Activated CD4-positive, alpha-beta T cell treated with anti-CD3 and anti-CD28 coated beads for 24 hours (primary cell): ENCODE measurements at places on chromosomes 6 and 20.

DNA sequence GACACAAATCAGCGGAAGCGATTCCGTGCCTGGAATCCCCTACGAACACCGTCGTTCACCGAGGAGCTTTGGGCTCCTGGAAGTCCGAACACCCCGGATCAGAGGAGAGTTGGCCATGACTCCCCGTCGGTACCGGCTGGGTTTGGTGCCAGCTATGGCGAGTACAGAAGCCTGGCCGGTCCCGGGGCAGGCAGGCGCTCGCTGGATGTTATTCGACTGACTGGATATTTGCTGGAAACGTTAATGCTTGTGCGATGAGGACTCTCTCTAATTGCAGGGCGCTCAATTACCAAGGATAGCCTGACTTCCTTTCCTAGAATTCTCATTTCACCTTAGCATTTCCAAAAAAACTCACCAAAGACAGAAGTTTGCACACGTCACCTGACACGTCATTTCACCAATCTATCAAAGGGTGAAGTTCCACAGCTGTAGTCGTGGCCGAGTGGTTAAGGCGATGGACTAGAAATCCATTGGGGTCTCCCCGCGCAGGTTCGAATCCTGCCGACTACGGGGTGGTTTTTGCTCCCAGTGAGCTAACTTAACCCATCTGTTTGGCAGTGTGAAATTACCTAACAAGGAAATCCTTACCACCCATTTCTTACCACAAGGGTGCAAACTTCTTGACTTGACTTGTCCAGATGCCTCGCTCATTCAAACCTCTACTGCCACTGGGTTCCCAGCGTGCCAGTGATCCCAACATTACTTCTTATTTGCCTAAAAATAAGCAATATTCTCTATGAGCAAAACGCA lies 22.7 kb upstream of the ZNF184 start:
- peak; percentile 75 for DNase-seq

DNA sequence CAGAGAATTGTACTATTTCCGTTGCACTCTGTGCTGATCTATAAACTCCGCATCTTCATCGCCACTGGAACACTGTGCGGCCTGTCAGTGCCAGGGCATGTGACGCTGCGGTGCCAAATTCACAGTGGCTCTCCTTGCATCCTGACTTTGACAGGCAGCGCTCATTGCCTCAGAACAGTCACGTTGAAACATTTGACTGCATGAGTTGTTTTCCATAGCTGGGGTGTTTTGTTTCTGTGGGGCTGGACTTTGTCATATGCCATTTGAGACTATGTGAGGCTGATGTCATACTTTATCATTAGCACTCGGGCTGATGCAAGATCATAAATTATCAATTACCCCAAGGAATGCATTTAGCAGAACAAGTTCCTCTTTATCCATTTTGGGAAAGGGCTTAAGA lies 32.7 kb downstream of the CFAP61 start:
- DNase-seq: no peak

- no peak for DNase-seq
Observed at GRCh38 chr6:152794696-152795095, 44.1 kb downstream of the VIP start.

DNA sequence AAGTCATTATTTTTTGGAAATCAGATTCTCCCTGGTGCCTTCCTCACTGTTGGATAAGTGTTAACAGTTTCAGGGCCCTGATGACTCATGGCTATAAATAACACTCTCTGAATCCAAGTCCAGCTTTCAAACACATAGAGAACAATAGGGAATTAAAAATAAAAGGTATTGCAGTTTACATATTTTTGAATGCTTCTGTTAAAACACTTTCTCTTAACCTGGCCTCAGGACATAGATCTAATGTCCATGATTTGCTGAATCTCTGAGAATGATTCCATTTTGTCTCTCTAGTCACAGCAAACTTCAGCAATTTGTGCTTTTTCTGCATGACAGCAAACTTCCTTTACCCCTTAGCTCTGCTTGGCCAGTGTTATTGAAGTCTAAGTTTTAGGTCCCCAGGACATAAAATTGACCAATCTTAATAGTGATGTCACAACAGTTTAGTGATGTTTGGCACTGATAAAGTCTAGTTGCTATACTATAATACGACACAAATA lies 1192.4 kb upstream of the CITED2 start:
- no peak for DNase-seq

GRCh38 chr6:149855040-149855654 lies 9.0 kb downstream of the LRP11 start:
- DNase-seq: no peak

DNA sequence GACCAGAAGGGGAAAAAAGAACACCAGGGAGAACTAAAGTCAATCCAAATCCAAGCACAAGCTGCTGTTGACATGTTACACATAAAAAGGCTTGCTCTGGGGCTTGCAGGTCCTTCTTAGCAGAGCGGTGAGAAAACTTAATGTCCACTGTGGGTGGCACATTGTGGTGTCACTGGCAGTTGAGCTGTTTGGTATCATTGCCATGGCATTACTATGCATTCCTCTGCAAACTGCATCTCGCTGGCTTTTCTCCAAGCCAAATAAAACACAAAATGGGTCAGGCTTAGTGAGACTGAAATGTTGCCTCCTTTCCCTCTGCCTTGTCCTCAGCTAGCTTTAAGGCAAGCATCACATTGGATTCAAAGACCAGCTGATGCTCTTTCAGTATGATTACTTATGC lies 40.9 kb downstream of the LY86 start:
- DNase-seq: no peak

GRCh38 chr6:105493736-105494135 lies 90.9 kb upstream of the PREP start:
- DNase-seq: no peak

GRCh38 chr6:5081955-5082354 lies 3.2 kb upstream of the PPP1R3G start:
- no peak for DNase-seq

GRCh38 chr6:132344811-132345210 lies 56.5 kb downstream of the MOXD1 start:
- DNase-seq: no peak

DNA sequence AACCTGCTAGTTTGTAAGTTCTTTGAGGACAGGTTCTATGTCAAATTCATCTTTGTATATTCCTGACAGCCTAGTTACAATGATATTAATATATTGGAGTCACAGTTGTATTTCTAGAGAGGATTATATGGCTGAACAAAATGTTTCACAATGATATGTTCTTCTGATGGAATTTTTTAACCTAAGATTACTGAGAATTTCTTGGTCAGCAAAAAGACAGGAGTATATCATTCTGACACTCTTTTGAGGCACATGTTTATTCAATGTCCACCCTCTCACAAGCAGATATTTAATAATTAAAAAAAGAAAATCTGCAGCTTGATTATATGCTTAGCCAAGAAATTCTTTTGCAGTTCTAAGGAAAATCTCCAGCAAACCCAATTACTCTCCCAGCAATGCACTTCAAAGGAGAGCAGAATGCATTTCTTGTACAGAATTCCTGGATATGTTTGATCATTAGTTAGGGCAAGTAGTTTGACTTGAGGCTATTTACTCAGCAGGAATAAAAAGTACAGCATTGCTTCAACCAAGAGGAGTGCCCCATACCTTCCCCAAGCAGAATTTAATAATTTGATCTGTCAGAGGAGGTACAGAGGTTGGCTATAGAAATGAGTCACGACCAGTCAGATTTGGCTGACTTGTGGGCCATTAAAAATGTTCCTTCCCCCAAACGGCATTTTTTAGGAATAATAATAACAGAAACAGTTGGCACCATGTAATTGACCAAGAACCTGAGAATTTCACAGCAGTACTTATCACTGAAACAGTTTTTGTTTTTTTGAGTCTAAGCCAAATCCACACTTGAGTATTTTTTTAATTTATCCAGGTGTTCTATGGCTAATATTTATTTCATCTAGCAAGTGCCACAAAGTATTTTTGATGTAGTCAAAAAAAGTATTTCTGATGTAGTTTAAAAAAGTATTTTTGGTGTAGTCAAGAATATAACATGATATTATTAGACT lies 508.1 kb upstream of the FLRT3 start:
- no peak for DNase-seq

- no peak for DNase-seq
Observed at GRCh38 chr6:71502956-71503355, 214.3 kb downstream of the OGFRL1 start.

DNA sequence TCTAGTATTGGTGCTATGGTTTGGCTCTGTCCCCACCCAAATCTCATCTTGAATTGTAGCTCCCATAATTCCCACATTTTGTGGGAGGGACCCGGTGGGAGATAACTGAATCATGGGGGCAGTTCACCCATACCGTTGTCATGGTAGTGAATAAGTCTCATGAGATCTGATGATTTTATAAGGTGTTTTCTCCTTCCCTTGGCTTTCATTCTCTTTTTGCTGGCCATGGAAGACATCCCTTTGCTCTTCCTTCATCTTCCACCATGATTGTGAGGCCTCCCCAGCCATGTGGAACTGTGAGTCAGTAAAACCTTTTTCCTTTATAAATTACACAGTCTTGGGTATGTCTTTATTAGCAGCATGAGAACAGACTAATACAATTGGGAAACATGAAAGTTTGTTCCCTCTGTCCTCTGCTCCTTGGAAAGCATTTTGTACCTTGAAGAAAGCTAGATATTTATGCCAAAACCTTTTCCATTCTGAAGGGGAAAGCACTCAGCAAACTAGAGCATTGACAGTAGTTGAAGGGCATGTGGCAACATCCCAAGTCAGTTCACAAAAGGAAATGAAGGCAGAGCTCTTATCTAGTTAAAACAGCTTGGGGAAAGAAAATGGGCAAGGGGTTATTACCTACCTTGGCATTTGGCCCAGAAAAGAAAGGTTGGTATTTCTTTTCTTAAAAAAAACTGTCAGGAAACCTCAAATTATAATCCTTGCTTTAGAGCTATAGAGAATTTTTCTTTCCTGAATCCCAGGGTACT lies 10.7 kb upstream of the TNFAIP3 start:
- DNase-seq: no peak

GRCh38 chr6:70510600-70510999 lies 56.1 kb upstream of the SDHAF4 start:
- no peak for DNase-seq

GRCh38 chr20:32490942-32491763 lies 94.0 kb downstream of the NOL4L start:
- no peak for DNase-seq

- DNase-seq: no peak
Observed at GRCh38 chr20:58877050-58877975, 24.8 kb downstream of the GNAS start.

DNA sequence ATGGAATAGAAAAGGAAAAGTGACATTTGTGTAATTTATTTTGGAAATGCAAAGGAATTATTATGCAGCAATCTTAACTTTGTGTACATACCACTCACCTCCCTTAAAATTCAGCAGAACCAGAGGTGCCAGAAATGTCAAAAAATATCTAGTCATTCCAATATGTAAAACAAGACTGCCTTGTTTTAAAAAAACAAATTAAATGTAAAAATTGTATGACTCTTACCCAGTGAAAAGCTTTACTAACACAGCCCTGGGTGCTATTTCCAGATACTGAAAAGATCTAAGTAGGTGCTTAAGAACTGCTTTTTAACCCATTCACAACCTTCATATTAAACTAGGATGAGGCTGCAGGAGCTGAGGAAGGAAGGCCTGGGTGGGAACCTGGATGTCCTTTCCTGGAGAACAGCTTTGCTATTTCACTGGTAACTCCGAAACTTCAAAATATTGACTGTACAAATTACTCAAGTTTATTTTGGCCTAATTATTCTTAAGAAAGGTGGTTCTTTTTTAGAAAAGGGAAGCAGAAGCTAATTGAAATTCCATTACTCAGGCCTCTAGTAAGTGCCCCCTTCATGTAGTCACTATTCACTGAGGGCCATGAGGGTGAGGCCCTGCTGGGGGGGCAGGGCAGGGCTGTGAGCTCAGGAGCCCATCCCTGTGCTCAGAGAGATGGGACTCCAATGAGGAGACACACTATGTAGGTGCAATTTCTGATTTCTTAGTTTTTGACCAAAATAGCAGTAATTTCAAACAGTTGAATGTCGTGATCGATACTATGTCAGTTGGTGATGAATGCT lies 139.6 kb downstream of the MAP3K4 start:
- DNase-seq: no peak

DNA sequence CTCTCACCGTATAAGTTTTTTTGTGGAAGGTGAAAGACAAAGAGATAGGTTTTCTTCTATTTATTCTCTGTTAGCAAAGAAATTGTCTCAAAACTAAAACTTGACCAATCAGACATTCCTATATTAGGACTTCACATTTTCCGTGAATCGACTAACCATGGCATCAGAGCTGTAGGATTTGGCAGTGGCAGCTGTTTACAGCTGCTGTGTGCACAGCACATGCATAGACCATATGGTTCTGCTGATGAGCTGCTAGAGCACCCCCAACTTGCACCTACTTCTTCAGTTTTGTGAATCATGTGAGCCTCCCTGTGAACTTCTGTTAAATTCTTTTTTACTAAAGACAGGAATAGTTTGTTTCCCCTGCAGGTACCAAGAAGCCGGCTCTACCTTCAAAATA lies 157.9 kb downstream of the RFX6 start:
- no peak for DNase-seq

DNA sequence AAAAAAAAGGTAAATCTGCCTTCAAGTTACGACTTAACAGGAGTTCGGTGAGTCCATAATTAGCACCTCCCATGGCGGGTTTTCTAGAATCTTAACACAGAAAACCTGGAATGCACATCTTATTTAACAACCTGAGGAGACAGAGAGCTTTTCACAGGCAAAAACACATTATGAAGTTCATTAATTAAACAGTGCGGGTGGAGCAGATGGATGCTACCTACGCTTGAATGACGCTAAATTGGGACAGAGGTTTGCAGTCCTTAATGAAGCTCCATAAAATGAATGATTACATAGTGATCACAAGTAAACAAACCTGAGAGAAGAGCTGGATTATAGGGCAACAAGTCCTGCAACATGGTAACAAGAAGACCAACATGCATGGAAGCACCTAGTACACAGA lies 81.0 kb downstream of the INSM1 start:
- DNase-seq: no peak

GRCh38 chr20:37154684-37155298 lies 24.3 kb upstream of the RPN2 start:
- DNase-seq: no peak

- DNase-seq: no peak
Observed at GRCh38 chr6:166630462-166630861, 3.4 kb upstream of the RPS6KA2 start.

GRCh38 chr20:44406572-44407137 lies 51.2 kb downstream of the HNF4A start:
- DNase-seq: no peak

DNA sequence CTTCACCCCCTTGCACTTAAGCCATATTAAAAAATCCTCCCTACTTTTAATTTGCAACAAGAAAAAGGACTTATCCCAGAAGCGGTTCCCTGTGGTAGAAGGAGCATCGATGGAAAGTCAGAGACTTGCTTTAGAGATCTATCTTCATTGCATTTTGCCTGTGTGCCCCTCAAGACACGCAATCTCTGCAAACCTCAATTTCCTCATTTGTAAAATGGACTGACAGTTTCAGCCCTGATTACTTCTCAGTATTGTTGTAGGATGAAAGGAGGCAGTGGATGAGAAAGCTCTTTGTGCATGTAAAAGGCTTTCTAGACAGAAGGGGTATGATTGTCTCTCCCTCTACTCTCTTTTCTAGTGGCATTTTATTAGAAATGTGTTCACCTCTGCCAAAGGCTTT lies 410.2 kb downstream of the CDC5L start:
- no peak for DNase-seq

- DNase-seq: no peak
Observed at GRCh38 chr6:159031846-159032245, 12.9 kb downstream of the TAGAP start.
